ENCODE measurements at places on chromosomes 13 and 19. TPM values are rescaled to one million over a fixed set of nuclear protein-coding genes. Genes with fewer than 3 reads are reported as not detected.

Gene KLK1
- total RNA-seq: not detected

Gene ZNF491
- 0.64 TPM for total RNA-seq

Gene CA11
- total RNA-seq: 0.54 TPM

Gene NOTCH3
- 0.34 TPM for total RNA-seq

Gene DACH1
- 4.1 TPM for total RNA-seq

Gene TMC4
- not detected for total RNA-seq

Gene RASA3
- 43.3 TPM for total RNA-seq

Gene APC2
- total RNA-seq: not detected
